ENCODE measurements at places on chromosomes 4 and X.
A peak's percentile ranks its signal among the peaks of the same experiment; 100 is the strongest.

DNA sequence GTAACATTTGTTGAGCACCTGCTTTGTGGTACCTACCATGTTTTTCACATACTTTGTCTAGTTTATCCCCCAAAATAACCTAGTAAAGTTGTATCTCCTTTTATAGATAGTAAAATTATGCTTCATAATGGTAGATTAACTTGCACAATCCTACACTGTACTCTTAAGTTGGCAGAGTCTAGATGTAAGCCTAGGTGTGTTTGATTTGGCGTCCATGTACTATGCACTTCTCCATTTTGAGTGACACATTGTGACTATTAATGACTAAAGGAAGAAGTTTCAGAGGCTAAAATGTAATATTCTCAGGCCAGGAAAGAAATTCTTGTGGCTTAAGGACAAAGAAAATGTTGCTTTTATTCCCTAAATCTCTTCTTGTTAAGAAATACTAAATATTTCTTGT, 15.4 kb downstream of the PLK4 start:
- no peak for DNase-seq

DNA sequence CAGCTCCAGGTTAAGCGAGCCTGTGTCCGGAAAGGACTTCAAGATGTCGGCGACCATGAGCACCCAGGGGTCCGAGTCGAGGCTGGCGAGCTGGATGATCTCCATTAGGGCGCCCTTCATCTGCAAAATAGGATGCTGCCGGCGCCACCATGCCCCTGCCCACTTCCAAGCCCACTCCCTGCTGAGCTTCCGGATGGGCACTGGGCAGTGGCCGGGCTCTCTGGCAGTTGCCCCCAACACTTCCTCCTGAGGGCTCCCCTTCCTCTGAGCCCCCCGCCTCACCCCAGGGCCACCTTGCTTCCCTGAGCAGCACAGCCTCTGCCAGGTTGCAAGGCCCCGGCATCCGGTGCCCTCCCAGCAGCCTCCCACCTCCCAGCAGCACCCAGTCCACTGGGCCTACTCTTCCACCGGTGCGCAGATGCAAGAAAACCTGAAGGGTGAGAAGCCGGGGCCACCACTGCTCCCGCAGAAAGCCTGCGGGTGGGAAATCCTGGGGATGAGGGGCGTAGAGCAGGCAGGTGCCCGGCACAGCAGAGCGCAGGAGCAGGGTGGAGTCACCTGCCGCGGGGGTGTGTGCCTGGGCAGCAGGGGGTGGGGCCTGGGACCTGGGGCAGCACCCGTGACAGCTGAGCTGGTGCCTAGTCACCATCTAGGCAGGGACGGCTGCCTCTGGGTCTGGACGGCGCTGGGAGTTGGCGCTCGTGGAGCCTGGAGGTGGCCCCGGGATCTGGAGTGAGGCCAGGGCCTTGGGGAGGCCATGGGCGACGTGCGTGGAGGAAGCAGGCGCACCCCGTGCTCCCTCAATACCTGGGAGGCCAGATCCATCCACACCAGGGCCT, 17.0 kb downstream of the NELFA start:
- no peak for DNase-seq

DNA sequence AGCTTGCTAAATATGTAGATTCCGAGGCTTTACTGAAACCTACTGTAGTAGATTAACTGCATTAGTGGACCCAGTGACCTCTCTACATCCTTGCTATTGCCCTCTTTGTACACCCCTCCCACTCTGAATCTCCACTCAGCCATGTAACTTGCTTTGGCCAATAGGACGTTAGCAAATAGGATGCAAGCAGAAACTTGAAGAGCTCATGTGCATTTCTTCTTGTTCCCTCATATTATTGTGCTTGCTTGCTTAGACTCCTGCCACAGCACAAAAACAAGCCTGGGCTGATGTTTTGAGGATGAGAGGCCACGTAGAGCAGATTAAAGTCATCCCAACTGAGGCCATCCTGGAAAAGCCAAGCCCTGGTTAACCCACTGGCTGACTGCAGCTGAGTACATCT, 147.9 kb downstream of the HS6ST2 start:
- DNase-seq = no peak

- DNase-seq = no peak
Observed at GRCh38 chrX:17527135-17527701, 152.2 kb downstream of the NHS start.

GRCh38 chr4:99587803-99588202, 13.2 kb downstream of the MTTP start:
- DNase-seq = no peak

DNA sequence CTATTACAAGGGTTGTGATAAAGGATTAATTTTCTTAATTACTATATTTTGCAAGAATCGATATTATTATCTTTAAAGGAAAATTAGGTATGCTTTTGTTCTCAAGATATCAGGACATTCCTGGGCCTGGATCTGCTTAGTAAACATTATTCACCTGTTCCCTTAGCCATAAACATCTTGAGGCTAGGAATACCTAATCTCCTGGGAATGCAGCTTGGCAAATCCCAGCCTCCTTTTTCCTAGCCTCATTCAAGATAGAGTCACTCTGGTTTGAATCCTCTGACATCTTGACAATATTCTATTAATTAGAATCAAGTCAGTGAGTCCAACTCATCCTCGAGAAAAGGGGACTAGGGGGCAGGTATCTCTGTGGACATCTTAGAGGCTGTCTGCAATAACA, 327.1 kb downstream of the STIM2 start:
- DNase-seq = no peak

GRCh38 chr4:8594097-8595038, 1.8 kb downstream of the CPZ start:
- DNase-seq = peak; percentile 84

GRCh38 chrX:119015407-119016237, 41.2 kb downstream of the LONRF3 start:
- DNase-seq = peak; percentile 90

DNA sequence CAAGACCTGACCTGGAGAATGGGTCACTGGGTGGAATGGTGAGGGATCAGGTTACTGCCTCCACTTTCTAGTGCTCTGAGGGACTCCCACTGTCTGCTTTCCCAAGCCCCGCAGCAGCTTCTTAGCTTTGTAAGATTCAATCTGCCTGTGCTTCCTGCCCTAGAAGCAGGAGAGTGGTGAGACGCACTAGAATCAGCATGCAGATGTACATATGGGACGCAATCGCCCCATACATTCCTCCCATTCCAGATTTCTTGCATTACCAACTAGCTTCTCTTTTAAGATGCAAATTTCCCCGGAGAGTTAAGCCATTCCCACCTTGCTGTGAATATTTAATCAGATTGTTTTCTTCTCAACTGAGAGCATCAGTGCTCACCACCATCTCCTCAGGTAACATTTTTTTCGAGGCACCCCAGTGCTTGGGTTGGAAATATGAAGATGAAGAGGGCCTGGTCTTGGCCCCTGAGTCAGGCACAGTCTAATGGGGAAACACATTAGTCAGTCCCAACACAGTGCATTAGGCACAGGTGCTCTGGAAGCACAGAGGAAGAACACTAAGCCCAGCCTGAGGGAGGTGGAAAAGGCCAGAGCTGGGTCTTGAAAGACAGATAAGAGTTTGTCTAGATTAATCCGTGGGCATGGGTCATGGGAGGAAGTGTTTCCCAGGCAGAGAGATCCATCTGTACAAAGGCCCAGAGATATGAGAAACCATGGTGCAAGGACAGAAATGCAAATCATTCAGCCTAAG, 66.7 kb upstream of the PRPS1 start:
- DNase-seq = no peak
